ENCODE measurements at places on chromosomes 2 and 18. TPM values are rescaled to one million over a fixed set of nuclear protein-coding genes. Genes with fewer than 3 reads are reported as not detected.

ABCB11 gene
- polyA plus RNA-seq: 0.02 TPM

LINC00305 gene
- not detected for polyA plus RNA-seq

ACTG2 gene
- 6.6 TPM for polyA plus RNA-seq

DSG4 gene
- not detected for polyA plus RNA-seq

FBXO15 gene
- not detected for polyA plus RNA-seq

TP53I3 gene
- 50.4 TPM for polyA plus RNA-seq

GPR35 gene
- polyA plus RNA-seq: 1.6 TPM

SEPTIN10 gene
- polyA plus RNA-seq: 42.7 TPM

ALPG gene
- not detected for polyA plus RNA-seq

ADAM23 gene
- polyA plus RNA-seq: 1.2 TPM

THAP4 gene
- 51.2 TPM for polyA plus RNA-seq

IL1A gene
- not detected for polyA plus RNA-seq

HS6ST1 gene
- polyA plus RNA-seq: 20.6 TPM

TMEM169 gene
- polyA plus RNA-seq: 0.62 TPM

SULT1C4 gene
- 2.2 TPM for polyA plus RNA-seq

ACTR2 gene
- polyA plus RNA-seq: 83.6 TPM

ABCA12 gene
- not detected for polyA plus RNA-seq

FBXO36 gene
- 1.6 TPM for polyA plus RNA-seq

ABCG5 gene
- polyA plus RNA-seq: 0.03 TPM

LDLRAD4 gene
- polyA plus RNA-seq: 1.7 TPM

PIGN gene
- polyA plus RNA-seq: 5.9 TPM

RESP18 gene
- not detected for polyA plus RNA-seq

GAL3ST2 gene
- polyA plus RNA-seq: not detected

CDK15 gene
- polyA plus RNA-seq: 0.58 TPM

KYNU gene
- polyA plus RNA-seq: 0.30 TPM

FIGN gene
- polyA plus RNA-seq: 1.7 TPM

VAMP8 gene
- polyA plus RNA-seq: 138 TPM

NCKAP1 gene
- 41.5 TPM for polyA plus RNA-seq

SCN7A gene
- 0.80 TPM for polyA plus RNA-seq

PKDCC gene
- polyA plus RNA-seq: 46.7 TPM

REG3A gene
- 502 TPM for polyA plus RNA-seq

EFHD1 gene
- 59.5 TPM for polyA plus RNA-seq

All from adipose tissue (tissue), 3 donors.